ENCODE measurements at places on chromosomes 11 and 22.

DNA sequence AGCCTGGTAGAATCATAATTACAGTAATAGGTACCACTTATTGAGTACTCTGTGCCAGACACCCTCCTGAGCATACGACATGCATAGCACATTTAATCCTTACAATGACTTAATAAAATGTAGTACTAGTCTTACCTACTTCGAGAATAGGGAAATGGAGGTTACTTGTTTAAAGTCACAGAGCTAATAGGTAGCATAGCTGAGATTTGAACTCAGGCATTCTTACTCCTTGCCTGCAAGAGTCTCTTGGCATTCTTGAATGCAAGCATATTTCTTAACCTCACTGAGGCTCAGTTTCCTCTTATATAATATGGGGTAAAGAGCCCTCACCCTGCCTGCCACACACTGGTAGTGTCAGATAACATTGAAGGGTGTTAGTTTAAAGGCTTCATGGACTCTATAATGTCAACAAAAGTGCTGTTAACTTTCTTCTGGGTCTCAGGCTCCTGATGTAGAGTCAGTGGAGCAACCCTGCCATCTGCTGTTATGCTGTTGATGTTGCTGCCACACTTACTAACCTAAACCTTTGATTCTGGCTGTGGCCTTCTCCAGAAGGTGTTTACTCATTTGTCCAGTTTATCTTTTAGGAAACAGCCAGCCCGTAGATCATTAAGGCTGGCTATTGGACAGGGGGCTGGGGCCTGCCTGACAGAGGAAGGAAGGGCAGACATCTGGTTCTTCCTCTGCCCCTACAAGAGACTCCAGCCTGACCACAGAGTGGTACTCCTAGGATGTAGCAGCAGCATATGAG is 18.9 kb downstream of the LIMK2 start:
- DNase-seq = no peak

DNA sequence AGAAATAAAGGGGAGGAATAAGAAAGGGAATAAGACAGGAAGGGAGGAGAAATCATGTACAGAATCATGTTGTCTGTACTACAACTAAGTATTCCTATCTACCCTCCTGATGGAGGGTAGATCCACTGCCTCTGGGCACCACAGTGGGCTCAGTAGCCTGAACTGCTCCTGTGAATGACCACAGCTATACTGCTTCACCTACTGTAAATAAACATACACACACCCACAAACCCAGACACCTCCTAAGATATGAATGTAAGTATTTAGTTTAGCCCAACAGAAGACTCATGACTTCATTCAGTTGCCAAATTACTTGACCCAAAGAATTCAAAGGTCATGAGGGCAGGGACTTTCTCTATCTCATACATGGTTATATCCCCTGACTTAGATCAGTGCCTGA is 177.3 kb upstream of the C11orf58 start:
- no peak for DNase-seq

DNA sequence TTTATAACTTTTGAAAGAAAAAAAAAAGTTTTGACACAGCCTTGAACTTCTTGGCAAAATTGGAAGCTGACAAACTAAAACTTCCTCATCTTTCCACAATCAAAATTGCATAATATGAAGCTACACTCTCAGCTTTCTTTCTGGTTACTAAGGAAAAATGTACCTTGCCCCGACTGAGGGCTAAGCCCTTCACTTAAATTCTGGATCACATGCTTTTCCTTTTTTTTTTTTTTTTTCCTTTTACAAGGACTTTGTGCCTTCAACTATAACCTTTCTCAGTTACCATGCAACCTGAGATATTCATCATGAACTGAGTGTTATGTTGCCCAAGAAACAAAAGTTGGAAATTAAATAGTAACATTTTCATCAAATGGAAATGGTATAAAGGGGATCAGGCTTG is 188.5 kb upstream of the CARD18 start:
- DNase-seq = no peak

DNA sequence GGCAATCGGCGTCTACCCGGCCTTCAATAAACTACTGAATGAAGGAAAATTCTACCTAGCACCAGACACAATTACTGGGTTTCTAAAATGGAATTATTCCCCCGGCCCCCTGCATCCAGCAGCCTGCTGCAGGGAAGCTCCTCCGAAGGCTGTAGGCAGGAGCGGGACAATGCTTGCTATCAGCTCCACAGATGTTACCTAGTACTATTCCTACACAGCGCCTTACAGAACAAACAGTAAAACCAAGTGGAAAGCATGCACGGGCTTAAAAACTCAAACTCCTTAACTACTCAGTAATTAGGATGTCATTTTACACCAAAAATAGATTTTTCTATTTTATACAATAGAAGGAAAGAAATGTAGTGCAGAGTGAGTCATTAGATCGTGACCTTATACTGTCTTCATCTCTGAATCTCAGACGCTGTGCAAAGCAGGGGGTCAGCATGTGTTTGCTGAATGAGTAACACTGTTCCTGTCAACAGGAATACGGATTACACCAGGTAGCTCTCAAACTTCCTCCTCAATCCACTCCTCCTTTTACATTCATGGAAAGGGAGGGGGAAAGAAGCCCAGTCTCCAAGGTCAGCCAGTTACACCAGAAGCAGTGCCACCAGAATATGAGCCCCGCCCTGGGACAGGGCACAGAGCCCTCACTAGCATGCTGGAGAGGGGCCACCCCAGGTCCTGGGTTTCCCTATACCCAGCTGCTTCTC is 74.9 kb downstream of the PACSIN2 start:
- peak; percentile 42 for DNase-seq

DNA sequence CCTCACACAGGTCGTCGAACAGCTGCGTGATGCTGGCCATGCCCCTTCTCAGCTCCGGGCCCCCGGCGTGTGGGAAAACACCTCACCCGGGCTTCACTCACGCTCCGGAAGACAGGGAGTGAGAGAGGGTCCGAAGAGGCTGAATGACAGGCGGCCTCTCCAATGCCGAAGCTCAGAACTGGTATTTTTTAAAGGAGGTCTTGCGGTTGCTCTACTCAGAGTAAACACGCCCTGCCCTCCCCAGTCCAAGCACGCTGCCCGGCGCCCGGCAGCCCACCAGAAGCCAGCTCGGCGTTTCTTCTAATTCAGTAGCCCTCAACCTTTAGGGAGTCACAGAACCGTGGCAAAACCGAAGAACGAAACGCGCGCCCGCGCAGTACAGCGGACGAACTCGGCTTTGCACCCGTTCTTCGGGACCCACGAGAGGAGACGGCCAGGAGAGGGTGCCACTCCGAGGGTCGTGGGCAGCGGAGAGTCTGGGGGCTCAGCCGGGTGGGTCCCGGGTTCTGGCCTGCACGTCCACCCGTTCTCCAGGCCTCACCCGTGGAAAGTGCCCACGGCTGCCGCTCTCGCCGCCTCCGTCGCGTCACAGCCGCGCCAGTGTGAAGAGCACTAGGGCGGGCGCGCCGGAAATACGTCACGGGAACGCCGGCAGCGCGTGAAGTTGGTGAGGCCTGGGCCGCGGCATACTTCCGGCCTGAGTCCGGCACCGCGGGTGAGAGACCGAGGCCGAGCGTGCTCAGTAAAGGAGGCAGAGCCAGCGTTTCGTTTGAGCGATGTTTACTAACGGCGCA is at the start of gene TUBGCP6:
TUBGCP6 (minus strand) TSS at position 604 of the 794 bp plus-strand sequence; CDS start at position 40, 564 bp downstream.
- peak; percentile 92 for DNase-seq

DNA sequence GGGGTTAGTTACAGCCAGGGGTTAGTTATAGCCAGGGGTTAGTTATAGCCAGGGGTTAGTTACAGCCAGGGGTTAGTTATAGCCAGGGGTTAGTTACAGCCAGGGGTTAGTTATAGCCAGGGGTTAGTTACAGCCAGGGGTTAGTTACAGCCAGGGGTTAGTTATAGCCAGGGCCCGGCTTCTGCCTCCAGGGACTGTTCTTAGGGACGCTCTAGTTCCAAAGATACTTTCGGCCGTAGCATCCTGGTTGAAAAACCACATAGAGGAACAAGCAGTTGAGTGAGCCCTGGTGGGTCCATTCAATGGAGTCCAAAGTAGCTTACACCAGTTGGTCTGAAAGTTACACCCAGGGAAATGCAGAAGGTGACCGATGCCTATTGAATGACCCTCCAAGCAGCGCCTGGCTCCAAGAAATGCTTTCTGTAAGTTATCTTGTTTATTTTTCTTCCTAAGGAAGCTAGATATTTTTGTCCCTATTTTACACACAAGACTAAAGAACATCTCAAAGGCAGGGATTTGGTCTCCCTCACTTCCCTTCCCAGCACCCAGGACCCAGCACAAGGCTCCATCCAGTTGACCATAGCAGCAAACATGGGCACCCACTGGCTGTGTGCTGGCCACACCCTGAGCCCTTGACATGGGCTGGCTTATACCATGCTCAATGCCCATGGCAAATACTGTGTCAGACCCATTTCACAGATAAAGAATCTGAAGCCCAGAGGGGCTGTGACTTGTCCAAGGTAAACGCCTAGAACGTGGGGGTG is 49.7 kb upstream of the SHISAL1 start:
- DNase-seq = no peak

DNA sequence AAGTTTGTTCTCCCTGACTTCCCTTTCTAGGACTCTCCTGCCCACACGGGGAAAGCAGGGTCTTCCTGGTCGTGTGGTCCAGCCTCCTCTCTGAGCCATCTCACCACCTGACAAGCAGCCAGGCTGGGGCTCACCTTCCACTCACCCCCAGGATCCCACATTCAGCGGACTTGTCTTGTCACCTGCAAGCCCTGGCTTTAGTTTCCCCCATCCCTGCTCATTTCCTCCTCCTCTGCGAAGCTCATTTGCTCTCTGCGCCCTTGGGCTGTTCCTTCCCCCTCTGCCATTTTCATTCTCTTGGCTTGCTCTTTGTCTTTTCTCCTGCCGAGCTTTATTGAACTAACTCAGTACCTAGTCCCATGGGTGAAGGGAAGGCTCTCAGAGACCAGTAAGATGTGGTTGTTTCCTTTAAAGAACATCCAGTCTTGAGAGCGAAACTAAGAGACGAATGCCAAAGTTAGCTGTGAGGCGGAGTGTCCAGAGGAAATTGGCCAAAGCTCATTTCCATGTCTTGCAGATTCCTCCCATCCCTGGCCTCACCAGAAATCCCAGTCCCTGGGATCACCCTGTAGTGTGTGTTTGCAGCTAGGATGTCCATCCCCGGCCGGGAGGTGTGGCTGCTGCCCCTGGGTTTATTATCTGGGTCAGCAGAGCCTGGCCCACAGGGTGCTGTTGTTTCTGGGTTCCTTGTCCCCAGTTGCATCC is 2.0 kb downstream of the ST14 start:
- DNase-seq = no peak

DNA sequence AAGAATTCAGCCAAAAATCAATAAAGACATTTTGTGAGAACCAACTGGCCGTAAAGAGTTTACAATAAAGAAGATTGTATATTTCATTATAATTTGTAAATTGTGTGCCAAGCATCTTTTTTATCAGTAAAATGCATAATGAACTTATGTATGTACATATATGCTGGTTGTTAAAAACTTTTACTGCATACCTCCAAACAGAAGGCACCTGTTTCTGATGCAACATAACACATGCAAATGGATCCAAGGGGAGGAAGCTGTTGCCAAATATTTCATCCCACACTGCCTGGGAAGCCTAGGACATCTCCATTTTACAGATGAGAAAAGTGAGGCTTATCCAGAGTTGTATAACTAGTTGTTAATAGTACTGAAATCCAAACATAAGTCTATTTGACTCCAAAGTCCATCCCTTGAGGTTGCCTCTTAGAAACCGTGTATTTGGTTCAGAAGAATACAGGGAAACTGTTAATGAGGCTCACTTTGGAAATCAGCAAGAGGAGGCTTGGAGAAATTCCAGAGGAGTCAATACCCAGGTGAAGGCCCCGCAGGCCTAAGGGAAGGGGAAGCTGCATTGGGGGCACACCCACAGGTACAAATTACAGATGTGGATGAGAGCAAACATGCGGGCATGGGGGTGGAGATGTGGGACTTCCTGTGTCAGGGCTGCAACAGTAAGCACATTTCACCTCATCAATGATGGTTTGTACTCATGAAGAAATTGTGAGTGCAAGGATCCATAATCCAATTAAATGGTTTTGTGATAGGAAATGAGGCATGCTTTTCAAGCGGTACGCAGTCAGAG is 51.1 kb downstream of the RCN1 start:
- no peak for DNase-seq

DNA sequence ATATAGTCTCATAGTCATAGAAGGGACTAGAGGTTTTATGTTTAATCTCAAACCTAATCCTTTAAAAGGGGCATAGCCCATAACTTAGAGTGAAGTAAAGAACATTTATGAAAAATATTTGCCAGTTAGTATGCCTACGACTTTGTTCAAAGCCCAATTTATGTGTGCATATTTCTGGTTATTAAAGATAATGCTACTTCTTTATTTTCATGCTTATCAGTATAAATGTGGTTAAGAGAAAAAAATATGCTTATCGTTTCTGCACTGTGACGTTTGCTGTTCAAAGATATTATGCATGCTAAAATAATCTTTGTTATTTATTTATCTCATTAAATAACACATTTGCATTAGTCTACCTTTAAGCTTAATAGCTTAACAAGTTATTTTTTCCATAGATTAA is 343.9 kb downstream of the DYNC2H1 start:
- DNase-seq = no peak

DNA sequence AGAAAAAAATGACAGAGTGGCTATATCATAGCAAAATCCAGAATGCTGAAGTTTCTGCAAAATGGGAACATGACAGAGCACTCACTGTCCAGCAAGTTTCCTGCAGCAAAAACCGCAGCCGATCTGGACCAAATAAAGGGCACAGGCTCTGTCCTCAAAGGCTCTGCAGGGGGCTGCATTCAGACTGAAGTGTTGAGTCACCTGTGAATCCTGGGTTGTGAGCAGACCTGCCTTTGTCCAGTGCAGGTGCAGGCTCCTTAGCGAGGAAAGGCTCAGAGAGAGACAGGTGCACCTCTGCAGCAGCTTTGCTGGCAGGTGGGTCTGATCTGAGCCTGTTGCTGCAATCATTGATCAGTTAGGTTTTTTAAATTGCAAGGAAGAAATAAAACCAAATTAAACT is 29.3 kb upstream of the NFAM1 start:
- peak; percentile 51 for DNase-seq

DNA sequence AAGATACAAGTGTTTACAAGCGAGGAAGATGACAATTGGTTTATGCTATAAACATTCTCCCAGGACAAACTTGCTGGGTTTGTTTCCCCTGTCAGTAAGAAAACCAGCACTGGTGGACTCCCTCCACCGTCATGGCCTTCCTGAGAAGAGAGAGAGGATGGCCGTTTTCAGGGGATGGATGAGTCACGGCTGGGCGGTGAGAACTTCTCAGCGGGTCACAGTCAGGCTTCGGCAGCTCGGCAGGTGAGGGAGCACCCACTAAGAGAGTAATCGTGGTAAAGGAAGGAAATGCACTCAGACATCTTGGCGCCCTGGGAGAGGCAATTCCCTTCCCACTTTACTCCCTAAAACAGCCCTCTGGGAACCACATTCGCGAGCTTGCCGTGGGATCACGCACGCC is 83.9 kb downstream of the NCAM1 start:
- peak; percentile 8 for DNase-seq

DNA sequence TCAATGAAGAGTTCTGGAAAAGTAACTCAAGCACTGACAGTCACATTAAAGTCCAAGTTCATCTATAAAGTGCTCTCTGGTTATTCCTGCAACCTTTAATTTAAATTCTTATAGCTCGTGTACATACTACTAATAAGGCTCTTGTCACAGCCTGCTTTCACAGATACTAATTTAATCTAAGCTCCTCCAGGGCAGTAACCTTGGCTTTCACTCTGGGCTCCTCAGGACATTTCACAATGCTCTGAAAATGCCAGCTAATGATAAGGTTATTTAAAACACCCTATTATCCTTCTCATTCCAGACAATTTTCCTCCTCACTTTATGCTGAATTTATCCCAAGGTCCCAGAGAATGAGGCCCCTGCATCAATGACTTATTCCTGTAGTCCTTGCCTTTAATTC is 242.7 kb upstream of the CCDC90B start:
- DNase-seq = no peak

GRCh38 chr22:38710866-38711265 is 5.1 kb downstream of the GTPBP1 start:
- no peak for DNase-seq

Data from iPS-NIHi11 (cell line).